ENCODE measurements at places on chromosomes 4 and X. TPM values are rescaled to one million over a fixed set of nuclear protein-coding genes. Genes with fewer than 3 reads are reported as not detected.

The HS3ST1 gene
- total RNA-seq: 1.7 TPM

The SLITRK2 gene
- 0.39 TPM for total RNA-seq

The ANAPC4 gene
- 33.0 TPM for total RNA-seq

The GPRIN3 gene
- total RNA-seq: 1.6 TPM

The TREX2 gene
- 0.69 TPM for total RNA-seq

The CLDN22 gene
- not detected for total RNA-seq

The STIM2 gene
- total RNA-seq: 22.9 TPM

The CDKL2 gene
- 1.4 TPM for total RNA-seq

The SMARCA1 gene
- 54.4 TPM for total RNA-seq

The NAP1L3 gene
- 58.8 TPM for total RNA-seq

DNA sequence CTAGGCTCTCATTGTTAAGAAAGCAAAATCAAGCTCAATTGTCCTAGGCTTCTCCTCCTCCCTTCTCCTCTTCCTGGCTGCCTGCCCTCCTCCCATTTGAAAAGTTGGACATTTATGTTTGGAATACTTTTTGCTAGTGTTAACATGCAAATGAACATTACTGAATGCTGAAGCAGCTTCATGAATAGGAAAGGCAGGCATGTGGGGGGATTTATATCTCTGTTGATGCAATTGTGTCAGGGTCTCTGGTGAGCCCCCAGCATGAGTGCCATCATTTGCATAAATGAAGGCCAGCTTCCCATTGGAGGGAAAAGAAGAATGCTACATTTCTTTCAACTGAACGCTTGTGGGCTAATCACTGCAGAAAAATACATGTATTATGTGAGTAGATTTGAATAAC, 160.1 kb upstream of the NDST3 start:
- no peak for DNase-seq
- no peaks in the 10 kb centered on the region for H3K36me3 ChIP-seq
- H3K27me3 ChIP-seq: no peaks in the 10 kb centered on the region
- no peak overlapping the region for H3K27ac ChIP-seq
- no peak overlapping the region for H3K4me3 ChIP-seq

DNA sequence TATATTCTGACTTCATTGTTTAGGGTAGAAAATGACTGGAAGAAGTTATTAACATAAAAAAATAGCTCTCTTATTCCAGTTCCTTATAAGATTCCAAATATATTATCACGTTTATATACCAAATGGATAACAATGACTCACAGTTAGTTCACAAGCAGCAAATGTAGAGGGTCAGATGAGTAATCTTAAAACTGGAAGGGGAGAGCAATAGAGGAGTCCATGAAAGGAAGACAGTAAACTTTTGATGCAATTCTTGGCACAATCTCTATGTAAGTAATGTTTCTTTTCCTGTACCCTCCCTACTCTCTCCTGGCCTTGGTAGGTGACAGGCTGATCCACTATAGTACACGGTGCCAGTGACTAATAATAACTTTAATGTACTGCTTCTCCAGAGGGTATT, 259.0 kb upstream of the TRPC5 start:
- no peak overlapping the region for H3K27ac ChIP-seq
- no peak overlapping the region for H3K4me3 ChIP-seq
- H3K36me3 ChIP-seq: no peaks in the 10 kb centered on the region
- no peaks in the 10 kb centered on the region for H3K4me1 ChIP-seq
- no peak for DNase-seq

- peaks cover 1% of the 10 kb centered on the region for H3K4me1 ChIP-seq
- H3K4me3 ChIP-seq: no peak overlapping the region
- no peak overlapping the region for H3K27ac ChIP-seq
- no peaks in the 10 kb centered on the region for H3K27me3 ChIP-seq
Measured at GRCh38 chr4:128721896-128722295, 87.6 kb upstream of the JADE1 start.

DNA sequence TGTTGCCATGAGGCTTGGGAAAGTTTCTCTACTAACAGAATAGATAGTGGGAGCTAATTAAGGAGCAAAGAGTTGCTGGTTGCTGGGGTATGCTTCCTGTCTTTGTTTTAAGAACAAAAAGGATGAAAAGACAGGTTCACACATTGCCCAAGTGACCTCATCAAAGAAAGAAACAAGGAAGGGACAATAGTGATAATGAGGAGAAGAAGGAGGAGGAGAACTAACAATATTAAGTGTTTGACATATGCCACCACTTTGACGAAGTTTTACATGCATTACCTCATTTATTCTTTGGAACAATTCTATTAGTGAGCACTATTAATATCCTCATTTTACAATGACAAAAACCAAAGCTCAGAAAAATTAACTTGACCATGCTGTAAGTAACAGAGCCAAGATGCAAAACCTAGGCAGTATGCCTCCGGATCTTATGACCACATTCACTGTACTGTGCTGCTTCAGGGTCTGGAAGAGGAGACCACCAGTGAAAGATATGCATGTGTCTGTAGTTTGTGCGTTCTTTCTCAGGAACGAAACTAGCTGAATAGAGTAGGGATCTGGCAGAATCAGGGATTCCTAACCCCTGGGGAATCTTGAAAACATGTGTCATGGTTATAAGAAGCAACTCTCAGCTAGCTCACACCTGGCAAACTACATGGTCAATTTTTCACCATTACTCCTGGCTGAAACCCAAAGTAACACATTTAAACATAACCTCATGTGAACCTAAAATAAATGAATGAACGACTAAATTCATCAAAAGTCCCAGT, 83.8 kb downstream of the MOSPD2 start:
- DNase-seq: no peak
- no peak overlapping the region for H3K27ac ChIP-seq
- H3K4me1 ChIP-seq: no peaks in the 10 kb centered on the region
- no peaks in the 10 kb centered on the region for H3K27me3 ChIP-seq
- no peak overlapping the region for H3K4me3 ChIP-seq

- DNase-seq: no peak
- no peaks in the 10 kb centered on the region for H3K27me3 ChIP-seq
- H3K4me3 ChIP-seq: no peak overlapping the region
- no peak overlapping the region for H3K27ac ChIP-seq
Measured at GRCh38 chr4:185344743-185345538, 50.8 kb downstream of the LRP2BP start.

GRCh38 chr4:89100853-89101252, 10.5 kb upstream of the TIGD2 start:
- H3K4me3 ChIP-seq: no peak overlapping the region
- no peaks in the 10 kb centered on the region for H3K27me3 ChIP-seq
- no peak for DNase-seq

GRCh38 chr4:41613386-41613785, 75.4 kb downstream of the LIMCH1 start:
- H3K4me3 ChIP-seq: peak overlapping the region; percentile 46
- DNase-seq: no peak
- peaks cover 6% of the 10 kb centered on the region for H3K4me1 ChIP-seq

GRCh38 chr4:14399848-14400247, 602.4 kb upstream of the CPEB2 start:
- H3K4me3 ChIP-seq: no peak overlapping the region
- no peaks in the 10 kb centered on the region for H3K36me3 ChIP-seq
- H3K27me3 ChIP-seq: no peaks in the 10 kb centered on the region
- no peaks in the 10 kb centered on the region for H3K4me1 ChIP-seq
- no peak overlapping the region for H3K27ac ChIP-seq

DNA sequence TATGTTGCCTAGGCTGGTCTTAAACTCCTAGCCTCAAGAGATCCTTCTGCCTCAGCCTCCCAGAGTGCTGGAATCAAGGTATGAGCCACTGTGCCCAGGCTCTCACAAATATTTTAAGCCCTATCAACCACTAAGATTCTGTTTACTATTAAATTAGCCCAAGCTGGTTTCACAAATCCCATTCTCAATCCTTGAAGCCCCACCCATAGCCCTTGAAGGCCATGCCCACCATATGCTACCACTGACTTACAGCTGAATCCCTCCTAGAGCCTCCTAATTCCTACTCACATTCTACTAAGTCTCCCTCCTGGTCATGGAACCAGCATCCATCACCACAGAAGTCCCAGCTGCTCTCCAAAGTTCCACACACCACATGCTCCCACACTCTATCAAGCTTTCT, 9.7 kb downstream of the GRIPAP1 start:
- H3K27ac ChIP-seq: no peak overlapping the region
- no peaks in the 10 kb centered on the region for H3K4me1 ChIP-seq
- no peak for DNase-seq
- no peaks in the 10 kb centered on the region for H3K27me3 ChIP-seq
- no peak overlapping the region for H3K4me3 ChIP-seq

DNA sequence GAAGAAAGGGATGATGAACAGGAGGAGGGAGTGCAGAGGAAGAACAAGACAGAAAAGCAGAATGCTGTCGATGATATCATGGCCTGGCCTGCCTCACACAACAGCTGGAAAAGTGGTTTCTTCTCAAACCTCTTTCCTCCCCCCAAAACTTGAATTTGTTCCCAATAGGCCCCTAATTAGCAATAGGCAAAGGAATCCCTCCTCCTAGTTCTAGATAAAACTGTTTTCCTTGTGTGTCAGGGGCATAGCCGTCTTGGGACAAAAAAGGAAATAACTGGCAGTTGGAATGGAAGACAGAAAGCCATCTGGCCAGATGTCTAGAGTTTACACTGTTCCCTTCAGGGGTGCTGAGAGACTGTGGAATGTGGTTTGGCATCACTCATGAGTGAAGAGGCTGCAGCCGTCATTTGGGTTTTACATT, 177.8 kb upstream of the C1QTNF7 start:
- H3K36me3 ChIP-seq: no peaks in the 10 kb centered on the region
- no peak overlapping the region for H3K27ac ChIP-seq
- peaks cover under 1% of the 10 kb centered on the region for H3K4me1 ChIP-seq
- no peak overlapping the region for H3K4me3 ChIP-seq

DNA sequence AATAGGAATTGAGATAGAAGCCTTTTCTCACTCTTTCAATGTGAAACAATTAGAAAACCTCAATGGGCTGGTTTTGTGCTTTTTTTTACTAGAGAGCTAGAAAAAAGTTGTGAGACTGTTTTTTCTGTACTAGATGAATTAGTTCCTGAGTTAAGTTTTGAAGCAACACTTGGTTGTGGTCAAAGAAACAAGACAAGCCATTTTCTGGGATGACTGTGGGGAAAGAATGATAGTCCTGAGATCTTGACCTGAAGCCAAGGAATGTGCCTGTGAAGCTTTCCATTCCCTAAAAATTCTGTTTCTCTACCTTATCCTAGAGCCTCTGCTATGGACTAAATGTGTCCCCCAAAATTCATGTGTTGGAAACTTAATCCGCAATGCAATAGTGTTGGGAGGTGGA, 157.8 kb upstream of the TLL1 start:
- no peaks in the 10 kb centered on the region for H3K27me3 ChIP-seq
- no peak for DNase-seq
- no peaks in the 10 kb centered on the region for H3K36me3 ChIP-seq
- H3K4me3 ChIP-seq: no peak overlapping the region
- no peak overlapping the region for H3K27ac ChIP-seq
- no peaks in the 10 kb centered on the region for H3K4me1 ChIP-seq

GRCh38 chr4:123673971-123674370, 277.4 kb downstream of the SPRY1 start:
- no peaks in the 10 kb centered on the region for H3K4me1 ChIP-seq
- H3K27ac ChIP-seq: no peak overlapping the region
- DNase-seq: no peak
- no peaks in the 10 kb centered on the region for H3K36me3 ChIP-seq

- H3K4me3 ChIP-seq: no peak overlapping the region
- no peak overlapping the region for H3K27ac ChIP-seq
- peaks cover 5% of the 10 kb centered on the region for H3K4me1 ChIP-seq
- H3K36me3 ChIP-seq: no peaks in the 10 kb centered on the region
Measured at GRCh38 chr4:1753294-1753696, 32.0 kb downstream of the TACC3 start.

- H3K4me3 ChIP-seq: no peak overlapping the region
- H3K36me3 ChIP-seq: no peaks in the 10 kb centered on the region
- H3K27me3 ChIP-seq: no peaks in the 10 kb centered on the region
- no peak overlapping the region for H3K27ac ChIP-seq
- DNase-seq: no peak
- no peaks in the 10 kb centered on the region for H3K4me1 ChIP-seq
Measured at GRCh38 chr4:30979402-30979801, 259.2 kb downstream of the PCDH7 start.

DNA sequence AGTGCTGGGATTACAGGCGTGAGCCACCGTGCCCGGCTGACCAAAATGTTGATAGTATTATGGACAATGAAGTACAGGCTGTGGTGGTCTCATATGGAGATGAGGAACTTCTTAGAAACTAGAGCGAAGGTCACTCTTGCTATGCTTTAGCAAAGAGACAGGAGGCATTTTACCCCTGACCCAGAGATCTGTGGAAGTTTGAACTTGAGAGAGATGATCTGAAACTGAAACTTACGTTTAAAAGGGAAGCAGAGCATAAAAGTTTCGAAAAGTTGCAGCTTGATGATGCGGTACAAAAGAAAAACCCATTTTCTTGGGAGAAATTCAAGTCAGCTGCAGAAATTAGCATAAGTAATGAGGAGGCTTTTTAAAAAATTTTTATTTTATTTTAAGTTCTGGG, 8.5 kb upstream of the CTAG2 start:
- no peaks in the 10 kb centered on the region for H3K36me3 ChIP-seq
- no peak overlapping the region for H3K27ac ChIP-seq
- DNase-seq: no peak
- no peaks in the 10 kb centered on the region for H3K27me3 ChIP-seq
- H3K4me1 ChIP-seq: no peaks in the 10 kb centered on the region

DNA sequence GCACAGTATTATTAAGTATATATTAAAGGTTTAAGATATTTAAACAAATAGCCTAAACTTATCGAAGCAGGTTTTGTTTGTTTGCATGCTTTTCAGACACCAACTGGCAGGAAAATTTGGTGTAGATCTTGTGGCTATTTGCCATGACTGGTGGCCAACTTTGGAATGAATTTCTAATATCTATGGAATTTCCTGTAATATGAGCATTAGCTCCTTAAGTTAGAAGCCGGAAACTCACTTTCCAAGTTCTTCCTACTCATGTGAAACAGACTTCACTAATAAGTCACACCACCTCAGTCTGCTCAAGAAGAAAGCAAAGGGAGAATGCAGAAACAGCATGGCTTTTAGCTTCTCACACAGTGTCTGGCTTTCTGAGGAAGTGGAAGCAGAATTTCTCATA, 563.9 kb downstream of the GRXCR1 start:
- H3K4me3 ChIP-seq: no peak overlapping the region
- H3K36me3 ChIP-seq: no peaks in the 10 kb centered on the region
- H3K27ac ChIP-seq: no peak overlapping the region
- DNase-seq: no peak

- no peak for DNase-seq
- H3K4me3 ChIP-seq: no peak overlapping the region
- no peaks in the 10 kb centered on the region for H3K36me3 ChIP-seq
- H3K27me3 ChIP-seq: no peaks in the 10 kb centered on the region
- peaks cover 5% of the 10 kb centered on the region for H3K4me1 ChIP-seq
- no peak overlapping the region for H3K27ac ChIP-seq
Measured at GRCh38 chr4:37058826-37059225, 185.7 kb upstream of the NWD2 start.
